ENCODE measurements at places on chromosomes 12 and 14.

DNA sequence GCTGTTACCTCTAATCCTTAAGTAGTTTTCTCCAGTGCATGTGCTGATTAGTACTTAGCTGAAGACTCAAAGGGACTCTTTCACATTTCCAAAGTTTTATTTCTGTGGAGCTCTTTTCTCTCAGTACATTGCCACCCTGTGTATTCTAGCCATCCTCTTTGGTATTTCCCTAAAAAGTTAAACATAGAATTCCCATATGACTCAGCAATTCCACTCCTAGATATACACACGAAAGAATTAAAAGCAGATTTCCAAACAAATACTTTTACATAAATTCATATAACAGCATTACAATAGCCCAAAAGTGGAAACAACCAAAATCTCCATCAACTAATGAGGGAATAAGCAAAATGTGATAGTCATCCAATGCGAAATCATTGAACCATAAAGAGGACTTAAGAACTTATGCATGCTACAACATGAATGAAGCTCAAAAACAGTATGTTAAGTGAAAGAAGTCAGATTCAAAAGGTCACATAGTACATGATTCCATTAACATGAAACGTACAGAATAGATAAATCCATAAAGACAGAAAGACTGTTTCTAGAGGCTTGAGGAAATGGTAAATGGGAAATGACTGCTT is 9.0 kb upstream of the NOVA1 start:
- DNase-seq = no peak

DNA sequence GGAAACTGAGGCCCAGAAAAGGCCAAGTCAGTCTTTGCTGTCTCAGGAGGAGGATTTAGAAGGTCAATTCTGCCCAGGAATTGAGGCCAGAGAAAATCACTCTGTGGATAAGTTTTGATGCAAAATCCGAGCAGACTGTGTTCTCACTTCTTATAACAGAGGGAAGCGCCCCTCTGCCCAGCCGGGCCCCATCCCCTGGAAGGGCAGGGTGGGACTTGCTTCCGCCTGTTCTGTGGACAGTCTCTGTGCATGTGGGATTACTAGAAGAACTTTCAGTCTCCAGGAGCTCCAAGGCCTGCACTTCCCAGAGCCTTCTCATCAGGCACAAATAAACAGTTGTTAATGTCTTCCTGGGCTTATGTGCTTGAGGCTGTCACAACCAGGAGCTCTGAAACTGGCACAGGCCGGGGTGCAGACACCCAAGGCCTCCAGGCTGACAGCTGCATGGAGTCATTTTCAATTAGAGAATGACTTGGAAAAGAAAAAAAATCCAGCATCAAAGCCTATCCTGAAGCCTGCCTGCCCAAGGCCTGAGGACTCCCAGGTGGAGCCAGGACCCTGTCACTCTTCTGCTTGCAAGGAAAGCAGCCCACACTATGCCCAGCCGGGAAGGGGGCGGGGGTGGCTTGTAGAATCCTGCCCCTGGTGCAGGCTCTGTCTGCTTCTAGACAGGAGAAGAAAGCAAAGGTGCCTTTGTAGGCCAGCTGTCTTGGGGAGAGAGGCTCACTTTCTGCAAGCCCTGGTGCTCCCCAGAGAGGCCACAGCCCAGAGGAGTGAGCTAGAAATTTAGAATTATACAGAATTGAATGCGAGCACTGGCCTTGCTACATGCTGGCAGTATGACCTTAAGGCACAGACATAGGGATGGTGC is 84.7 kb downstream of the NTF3 start:
- no peak for DNase-seq

- no peak for DNase-seq
Observed at GRCh38 chr14:79044894-79045624, 874.9 kb downstream of the NRXN3 start.

GRCh38 chr14:34177466-34177865 is 226.6 kb upstream of the EGLN3 start:
- DNase-seq = peak; percentile 74

GRCh38 chr14:21307637-21308036 is 27.8 kb downstream of the RPGRIP1 start:
- DNase-seq = no peak

DNA sequence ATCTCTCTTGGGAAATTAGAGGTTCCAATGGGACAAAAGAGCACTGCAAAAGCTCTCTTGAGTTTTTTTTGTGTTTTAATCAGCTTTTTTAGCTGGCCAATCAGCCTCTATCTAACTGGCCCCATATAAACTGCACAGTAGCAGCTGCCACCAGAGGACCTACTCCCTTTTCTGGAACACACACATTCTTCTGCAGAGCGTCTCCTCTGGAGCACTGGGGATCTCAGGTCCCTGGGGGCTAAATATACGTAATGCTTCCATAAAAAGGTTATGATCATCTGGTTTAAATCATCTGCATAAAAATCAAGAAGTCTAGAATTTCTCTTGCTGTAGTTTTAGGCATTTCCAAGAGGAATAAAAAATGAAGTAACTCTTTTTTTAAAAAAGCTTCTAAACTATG is 32.3 kb downstream of the TSPAN8 start:
- DNase-seq = no peak

GRCh38 chr12:13561923-13562322 is 365.4 kb downstream of the EMP1 start:
- no peak for DNase-seq

GRCh38 chr12:44370982-44371381 is 505.1 kb downstream of the NELL2 start:
- DNase-seq = no peak

DNA sequence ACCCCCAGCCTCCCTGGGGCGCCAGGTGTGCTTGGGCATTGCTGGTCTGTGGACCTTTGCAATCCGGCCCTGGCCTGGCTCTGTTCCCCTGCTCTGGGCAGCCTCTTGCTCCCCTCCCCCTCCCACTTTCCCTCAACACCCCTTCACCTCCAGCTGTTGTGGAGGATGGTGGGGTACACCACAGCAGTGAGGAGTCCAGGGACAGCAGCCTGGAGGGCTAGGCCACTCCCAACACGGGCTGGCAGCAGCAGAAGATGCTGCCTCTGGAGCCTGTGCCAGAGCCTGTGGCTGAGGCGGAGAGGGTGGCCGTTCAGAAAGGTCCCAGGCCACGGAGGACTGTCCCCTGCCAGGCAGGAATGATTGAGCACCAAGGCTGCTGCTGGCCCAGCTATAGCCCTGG is 7.6 kb downstream of the ZBTB42 start:
- DNase-seq = no peak

- no peak for DNase-seq
Observed at GRCh38 chr12:27000961-27001360, 13.2 kb downstream of the TM7SF3 start.

- peak; percentile 52 for DNase-seq
Observed at GRCh38 chr12:125220404-125221273, 155.4 kb downstream of the AACS start.

DNA sequence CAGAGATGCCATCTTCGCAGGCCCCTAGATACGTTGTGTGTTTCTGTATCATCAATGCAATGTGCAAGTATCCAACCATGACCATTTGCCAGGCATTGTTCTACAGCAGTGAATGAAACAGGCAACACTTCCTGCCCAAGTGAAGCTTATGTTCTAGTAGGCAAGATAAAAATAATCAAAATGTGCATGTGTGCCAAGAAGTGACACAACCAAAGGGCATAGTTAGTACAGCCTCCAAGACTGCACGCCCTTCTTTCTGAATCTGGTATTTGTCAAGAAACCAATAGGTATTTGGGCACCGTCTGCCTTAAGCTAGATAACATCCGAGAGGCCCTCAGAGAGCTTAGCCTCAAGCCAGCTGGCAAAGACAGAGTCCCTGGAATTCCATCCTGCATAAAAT is 152.0 kb downstream of the TMEM132C start:
- no peak for DNase-seq

DNA sequence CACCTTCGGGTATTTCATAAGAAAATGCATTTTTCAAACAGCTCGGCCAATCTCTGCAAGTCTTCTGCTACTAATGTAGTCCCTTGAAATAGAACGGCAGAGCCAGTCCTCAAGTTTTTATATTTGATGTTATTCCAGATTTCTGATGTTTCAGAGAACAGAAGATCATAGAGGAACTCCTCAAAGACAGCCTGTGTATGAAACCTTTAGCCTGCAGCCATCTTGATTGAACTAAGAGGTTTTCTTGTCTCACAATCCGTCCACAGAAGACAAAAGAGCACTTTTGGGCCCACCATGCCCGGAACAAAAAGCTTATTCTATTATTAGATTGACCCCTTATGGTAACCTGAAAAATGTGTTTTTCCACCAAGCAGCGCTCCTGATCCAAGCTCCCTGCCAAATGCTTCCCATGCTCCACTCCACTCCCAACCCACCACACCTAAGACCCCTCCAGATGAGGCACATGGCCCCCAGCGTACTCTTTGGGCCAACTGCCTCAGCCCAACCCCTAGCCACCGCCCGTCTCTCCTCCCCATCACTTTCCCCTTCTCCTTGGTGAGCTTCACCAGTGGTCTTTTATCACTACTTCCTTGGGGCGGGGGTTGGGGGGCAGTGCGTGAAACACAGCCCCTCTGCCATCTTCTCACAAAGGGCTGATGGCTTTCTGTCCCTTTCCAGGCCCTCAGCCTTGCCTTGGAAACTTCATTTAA is 175.8 kb downstream of the CALM1 start:
- no peak for DNase-seq

GRCh38 chr12:28350502-28350901 is 160.2 kb downstream of the CCDC91 start:
- DNase-seq = no peak

DNA sequence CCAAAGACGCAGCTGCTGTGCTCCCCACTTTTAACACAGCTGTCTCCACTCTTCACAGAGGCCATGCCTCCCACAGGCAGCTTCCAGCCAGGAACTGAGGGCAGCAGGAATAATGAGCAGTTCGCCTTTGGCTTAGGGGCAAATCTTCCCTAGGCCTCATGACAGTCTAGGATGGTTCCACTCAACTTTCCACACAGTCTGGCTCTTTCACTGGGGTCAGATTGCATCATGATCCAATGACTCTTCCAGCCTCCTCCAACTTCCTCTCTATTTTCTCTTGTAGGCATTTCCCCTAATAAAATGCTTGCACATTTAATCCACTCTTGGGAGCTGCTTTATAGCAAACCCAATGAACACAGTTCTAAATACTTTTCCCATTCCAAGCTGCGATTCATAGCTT is 271.6 kb upstream of the ATP2B1 start:
- no peak for DNase-seq

DNA sequence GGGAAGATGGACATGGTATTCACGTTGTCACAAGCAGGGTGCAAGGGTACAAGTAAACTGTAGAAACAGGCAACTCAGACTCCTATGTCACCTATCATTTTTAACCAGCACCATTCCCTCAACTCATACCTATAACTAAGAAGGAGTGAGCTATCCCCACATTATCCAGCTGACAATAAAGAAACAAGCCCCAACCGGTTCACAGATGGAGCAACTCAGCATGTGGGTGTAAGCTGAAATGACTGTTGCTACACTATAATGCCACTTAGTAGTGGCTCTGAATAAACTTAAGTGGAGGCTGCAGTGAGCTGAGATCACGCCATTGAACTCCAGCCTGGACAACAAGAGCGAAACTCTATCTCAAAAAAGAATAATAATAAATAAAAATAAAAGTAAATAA is 829.5 kb upstream of the MDGA2 start:
- no peak for DNase-seq

DNA sequence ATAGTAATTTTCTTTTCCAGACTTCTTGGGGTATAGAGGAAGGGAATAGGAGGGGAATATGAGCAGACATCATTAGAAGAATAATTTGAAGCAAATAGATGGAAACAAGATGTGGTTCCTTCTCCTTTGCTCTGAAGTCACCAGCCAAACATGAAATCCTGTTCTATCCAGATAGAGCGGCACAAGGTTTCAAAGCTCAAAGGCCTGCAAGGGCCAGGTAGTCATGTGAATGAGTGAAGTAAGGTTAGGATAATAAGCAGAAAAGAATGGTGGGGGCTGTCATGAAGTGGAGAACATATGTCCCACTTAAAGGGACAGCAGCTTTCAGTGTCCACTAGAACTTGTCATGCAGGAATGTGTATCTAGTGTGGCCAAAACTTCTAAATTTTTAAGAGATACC is 2.5 kb upstream of the IKZF4 start:
- no peak for DNase-seq

DNA sequence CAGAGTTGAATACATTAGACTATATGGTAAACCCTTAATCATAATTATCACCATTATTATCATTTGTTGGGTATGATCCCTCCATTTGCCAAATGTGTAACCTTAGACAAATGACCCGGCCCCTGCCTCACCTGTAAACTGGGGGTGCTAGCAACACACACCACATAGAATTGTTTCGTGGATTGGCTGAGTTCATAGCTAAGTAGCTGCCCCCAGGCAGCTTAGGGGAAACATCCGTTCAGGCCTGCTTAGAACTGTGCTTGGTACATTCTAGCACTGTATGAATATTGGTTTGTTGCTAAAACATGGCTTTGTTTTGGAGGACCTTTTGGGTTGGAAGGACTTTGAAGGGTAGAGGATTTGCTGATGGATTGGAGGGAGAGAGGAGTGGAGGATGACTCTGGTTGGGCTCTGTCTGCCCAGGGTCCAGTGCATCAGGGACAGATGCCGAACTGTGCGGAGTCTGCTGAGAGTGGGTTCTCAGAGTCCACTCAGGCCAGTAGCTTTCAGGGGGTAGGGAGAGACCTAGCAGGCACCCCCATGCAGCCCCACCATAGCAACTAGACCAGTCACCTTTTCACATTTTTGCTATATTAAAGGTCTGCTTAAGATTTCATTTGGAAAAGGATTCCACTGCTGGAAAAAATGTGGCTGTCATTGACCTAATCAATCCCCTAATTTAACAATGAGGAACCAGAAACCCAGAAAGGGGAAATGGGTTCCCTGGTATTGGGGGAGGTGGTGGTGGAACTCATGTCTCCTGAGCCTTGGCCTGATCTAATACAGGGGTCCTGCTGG is 2.2 kb downstream of the RIN3 start:
- DNase-seq = no peak

DNA sequence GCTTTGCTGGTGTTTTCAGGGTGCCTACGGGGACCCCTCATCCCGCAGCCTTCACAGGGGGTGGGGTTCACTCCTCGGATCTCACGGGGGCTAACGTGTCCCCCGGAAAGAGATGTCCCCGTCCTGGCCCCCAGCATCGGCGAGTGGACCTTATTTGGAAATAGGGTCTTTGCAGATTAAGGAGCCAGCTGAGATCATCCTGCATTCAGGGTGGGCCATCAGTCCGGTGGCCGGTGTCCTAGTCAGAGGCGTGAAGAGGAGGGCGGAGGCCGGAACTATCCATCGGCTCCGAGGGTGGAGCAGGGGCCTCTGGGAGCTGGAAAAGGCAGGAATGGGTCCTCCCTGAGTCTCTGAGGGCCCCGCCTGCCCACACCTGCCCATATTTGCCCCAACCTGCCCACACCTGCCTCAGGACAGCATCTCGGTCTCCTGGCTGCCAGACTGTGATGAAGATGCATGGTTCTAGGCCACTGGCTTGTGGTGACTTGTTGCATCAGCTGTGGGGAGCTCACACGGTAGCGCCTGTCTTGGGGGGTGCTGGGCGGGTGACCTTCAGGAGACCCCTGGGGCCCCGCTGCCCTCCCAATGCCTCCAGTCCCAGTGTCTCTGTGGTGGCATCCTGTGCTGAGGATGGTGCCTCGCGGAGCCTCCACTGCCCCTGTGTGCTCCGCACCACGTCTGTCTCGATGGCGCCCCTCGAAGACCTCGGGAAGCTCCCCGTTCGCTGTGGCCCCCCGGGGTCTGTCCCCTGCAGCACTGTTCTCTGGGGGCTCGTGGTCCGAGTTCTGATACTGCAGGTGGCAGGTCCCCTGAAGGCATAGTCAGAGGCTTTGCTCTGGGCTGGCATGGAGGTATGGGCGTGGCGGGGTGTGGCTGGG is 14.7 kb downstream of the NOC4L start:
- no peak for DNase-seq

GRCh38 chr12:82203086-82203485 is 155.1 kb downstream of the CCDC59 start:
- DNase-seq = no peak

Data from NCI-H2029 treated with DMSO at 0.1 percent for 48 hours (cell line).